ENCODE measurements at places on chromosomes 3 and 15.

DNA sequence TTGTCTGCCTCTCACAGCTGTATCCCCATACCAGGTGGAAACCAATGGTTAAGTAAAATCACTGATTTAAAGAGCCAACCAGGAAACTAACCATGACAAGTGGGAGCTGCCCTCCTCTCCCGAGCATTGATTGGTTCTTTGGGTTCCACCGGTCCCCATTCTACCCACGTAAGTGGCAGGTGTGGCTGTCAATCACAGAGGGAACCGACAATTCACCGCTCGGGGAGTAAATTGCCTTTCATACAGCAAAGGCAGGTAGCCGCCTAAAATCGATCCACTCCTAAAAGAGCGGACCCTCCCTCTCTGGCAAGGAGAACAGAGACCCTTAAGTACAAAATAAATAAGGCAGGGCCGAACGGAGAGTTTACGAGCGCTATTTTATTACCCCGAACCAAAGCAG is 1.2 kb downstream of the ERC2 start:
- peak; percentile 36 for DNase-seq

- DNase-seq: peak; percentile 96
These were observed 51.4 kb downstream of the DNAJB8 start for GRCh38 chr3:128415200-128415772.

DNA sequence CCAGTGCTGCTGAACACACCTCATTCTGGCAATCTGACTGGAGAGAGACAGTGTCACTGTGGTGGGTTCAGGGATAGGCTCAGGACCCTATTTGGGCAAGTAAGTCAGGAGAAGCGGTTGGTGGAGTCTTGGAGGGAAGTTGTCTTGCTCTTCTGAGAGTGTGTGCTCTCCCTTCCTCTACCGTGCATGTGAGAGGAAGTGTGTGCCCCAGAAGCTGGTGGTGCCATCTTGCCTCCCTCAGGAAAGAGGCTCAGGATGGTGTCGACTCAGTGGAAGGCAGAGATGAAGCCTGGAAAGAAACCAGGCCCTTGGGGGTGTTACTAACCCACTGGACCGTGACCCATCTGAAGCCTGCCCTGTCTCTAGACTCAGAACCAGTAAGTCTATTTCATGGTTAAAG is 6.8 kb upstream of the RARRES1 start:
- DNase-seq: no peak

GRCh38 chr3:184637705-184638104 is 74.2 kb downstream of the MAGEF1 start:
- DNase-seq: no peak

GRCh38 chr15:69857686-69858391 is 239.9 kb downstream of the TLE3 start:
- DNase-seq: no peak

DNA sequence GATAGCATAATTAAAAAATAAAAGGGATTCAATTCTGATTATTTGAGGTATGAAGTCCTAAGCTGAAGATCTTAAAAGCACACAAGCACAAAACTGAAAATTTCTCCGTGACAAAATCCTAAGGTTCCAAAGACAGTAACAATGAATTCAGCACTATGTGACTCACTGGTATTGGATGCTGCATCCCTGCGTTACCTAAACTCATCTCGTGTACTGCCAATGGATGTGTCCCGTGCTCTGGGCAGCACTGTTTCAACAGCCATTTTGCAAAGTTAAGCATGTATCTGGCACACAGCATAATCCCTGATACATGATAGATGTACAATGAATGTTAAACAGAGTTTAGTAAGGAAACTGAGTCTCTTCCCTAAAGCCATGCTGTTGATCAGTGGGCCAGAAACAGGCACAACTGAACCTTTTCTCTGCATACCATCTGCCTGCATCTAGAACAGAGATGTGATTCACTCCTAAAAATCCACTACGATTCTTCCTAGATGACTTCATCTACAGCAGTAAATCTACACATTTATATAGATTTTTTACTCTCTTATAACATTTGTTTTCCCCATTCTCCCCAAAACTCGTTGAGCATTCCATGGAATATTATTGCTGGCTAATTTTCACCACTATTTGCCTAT is 14.3 kb downstream of the SUCLG2 start:
- no peak for DNase-seq

GRCh38 chr3:83216919-83217594 is 1455.6 kb upstream of the GBE1 start:
- DNase-seq: no peak

GRCh38 chr15:88782465-88782864 is 20.8 kb upstream of the ACAN start:
- no peak for DNase-seq

GRCh38 chr3:128416578-128417211 is 50.0 kb downstream of the DNAJB8 start:
- DNase-seq: peak; percentile 80

DNA sequence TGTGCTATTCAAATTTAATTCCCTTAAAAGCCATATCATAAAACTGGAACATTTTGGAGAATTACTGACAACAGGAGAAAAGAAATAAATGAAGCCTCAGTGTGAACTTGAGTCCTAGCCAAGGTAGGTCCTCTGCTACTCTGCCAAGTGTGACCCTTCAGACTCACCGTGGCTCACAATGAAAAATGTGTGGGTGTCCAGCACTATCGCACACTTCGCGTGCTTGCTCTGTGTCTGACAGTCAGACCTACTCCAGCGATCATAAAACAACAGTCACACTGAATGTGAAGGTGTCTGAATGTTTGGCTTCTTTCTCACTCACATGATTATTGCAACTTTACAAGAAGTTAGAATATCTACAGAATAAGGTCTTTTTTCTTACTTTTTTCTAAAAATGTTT is 65.8 kb upstream of the TRA2B start:
- no peak for DNase-seq

GRCh38 chr15:60519218-60519617 is 40.3 kb upstream of the ICE2 start:
- DNase-seq: no peak

DNA sequence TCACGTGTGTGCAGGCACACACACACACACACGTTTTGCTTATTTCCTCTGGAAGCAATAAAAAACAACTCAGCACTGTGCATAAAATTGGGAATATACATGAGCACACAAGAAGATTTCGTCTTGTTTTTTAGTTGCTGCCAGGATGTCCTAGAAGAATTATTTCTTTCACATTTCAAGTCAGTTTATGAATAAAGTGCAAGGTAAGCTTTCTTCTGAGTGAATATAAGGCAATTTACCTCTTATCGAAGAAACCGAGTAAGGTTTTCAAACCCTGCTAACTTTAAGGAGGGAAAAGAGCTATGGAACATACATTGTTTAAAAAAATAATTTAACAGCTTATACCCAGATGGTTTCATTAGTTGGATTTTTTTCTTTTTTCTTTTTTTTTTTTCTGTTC is 855.4 kb upstream of the NR2F2 start:
- no peak for DNase-seq

GRCh38 chr15:97502038-97502437 is 458.5 kb upstream of the ARRDC4 start:
- no peak for DNase-seq

GRCh38 chr15:53197426-53197839 is 407.3 kb upstream of the ONECUT1 start:
- DNase-seq: peak; percentile 71

GRCh38 chr3:195105841-195106417 is 165.0 kb downstream of the XXYLT1 start:
- no peak for DNase-seq

GRCh38 chr3:159727506-159727905 is 261.1 kb upstream of the IL12A start:
- DNase-seq: no peak

GRCh38 chr3:160765211-160765610 is 9.2 kb downstream of the PPM1L start:
- no peak for DNase-seq

- DNase-seq: no peak
These were observed 133.9 kb downstream of the RAP2B start for GRCh38 chr3:153295901-153296300.

DNA sequence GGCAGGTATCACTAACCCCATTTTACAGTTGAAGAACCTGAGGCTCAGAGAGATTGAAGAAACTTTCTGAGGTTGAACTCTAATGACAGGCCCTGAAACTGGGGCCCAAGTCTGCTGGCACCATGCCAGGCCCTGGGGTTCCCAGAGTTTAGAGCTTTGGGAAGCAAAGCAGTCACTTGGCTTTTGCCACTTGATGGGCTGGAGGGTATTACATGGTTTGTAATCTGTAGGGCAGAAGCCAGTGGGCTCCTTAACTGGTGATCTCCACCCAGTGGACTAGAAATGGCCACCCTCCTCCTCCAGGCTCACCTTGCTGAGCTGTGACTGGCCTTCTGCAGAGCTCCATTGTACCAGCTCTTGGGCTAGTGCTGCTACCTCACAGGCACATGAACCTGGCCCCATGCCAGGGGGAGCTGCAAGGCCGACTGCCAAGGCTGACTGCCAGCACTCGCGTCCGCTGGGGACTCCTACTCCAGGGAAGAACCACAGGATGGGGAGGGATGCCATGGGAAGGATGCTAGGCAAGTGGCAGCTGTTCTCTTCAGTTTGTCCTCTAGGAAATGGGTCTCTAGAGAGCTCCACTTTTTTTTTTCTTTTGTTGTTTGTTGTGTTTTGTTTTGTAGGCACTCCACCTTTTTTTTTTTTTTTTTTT is 104.8 kb downstream of the ETFA start:
- DNase-seq: peak; percentile 18

DNA sequence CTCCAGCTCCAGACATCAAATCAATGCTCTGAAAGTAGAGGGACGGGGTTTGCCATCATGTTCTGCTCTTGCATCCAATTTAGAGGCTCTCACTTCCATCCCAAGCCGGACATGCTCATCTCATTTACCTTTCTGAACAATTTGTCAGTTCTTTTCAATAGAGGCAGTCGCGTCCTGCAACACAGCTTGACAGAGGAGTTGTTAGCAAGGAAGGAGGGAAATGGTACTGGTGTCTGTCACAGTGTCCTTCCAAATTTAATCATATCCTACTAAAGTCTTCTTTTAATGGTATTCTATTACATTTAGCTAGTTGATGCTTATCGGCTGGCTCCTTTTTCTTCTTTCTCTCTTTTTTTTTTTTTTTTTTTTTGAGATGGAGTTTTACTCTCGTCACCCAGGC is 45.6 kb downstream of the HHLA2 start:
- no peak for DNase-seq

- DNase-seq: no peak
These were observed 30.7 kb downstream of the SEMA7A start for GRCh38 chr15:74402873-74403587.

DNA sequence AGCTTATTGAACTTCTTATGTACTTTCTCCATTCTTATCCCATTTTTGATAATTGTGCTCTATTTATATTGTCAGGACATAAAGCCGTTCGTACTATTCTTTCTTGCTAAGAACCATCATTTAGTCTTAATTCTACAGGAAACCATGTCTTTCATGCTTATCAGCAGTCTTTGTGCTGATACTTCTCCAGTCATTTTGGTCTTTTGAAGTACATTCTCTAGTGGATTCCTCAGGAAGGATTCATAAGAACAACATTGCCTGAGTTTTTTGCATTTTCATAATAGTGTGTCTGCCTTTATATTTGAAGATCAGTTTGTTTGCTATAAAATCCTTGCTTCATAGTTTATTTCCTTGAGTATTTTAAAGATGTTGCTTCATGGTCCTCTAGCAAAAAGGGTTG is 126.6 kb upstream of the NEO1 start:
- DNase-seq: no peak

- peak; percentile 72 for DNase-seq
These were observed 20.3 kb upstream of the ABTB1 start for GRCh38 chr3:127652246-127652995.

DNA sequence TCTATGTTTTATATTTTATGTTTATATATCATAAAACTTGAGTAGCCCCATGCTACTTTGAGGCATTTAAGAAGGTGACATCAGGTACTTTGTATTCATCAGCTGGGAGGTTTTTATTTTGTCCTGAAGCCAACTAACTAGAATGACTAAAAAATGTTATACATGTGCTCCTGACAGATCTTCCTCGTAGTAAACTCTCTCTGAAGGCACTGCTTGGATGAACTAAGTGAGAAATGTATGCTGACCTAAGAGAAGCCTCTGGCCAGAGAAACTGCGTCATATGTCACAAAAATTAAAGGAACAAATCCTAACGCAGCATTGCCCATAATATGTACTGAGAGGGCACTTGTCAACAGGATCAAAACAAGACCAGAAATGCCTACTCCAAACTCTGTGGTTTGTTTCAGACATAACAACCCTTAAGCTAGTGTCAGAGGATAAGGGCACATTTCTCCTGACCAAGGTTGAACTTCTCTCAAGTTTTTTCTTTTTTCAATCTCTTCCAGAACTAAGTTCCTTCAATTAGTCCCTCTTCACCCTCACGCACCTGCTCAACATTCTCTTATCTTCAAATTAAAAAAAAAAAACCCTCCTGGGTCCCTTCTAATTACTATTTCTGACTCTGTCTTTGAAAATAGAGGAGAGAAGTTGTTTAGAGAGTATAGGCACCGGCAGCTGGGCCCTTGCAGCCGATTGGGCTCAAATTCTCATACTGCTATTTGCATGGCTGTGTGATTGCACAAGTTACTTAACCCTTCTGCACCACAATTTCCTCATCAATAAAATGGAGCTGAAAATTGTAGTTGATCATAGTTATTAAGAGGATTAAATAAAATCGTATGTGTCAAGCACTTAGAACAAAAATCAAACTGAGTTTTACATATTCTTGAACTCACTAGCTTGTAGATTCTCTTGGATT is 159.0 kb downstream of the FRMD5 start:
- no peak for DNase-seq

- DNase-seq: no peak
These were observed 5.2 kb downstream of the GOLIM4 start for GRCh38 chr3:168090306-168091085.

DNA sequence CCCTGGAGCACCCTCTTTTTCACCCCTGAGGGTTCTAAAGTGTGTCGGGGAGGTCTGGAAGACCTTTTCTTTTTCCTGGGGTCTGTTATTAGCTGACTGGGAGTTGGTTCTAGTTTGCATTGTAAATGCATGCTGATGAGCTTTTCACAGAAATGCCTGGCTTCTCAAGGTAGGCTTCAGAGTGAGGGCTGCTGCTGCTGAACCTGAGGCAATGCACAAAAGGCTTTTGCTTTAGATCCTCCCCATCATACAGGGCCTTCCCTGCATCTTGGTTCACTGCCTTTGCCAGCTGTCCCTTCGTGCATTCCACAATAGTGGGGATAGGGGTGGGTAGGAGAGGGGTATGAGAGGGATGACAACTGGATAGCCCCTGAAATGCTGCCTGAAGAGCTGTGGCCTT is 46.6 kb downstream of the FAH start:
- no peak for DNase-seq

DNA sequence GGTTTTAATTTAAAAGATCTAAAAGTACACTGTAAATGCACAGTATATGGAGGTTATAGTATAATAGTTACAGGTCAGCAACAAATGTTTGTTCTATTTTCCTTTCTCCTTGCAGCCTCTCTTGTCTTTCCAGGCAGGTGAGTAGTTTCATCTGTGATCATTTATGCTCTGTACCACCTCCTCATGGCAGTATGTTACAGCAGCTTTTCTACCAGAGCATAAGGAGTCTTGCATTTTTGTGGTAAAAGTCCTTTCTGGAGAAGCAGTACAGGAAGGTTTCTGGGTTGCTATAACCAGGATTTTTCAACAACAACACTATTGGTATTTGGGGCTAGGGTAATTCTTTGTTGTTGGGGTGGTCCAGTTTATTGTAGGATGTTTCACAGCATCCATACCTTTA is 59.5 kb downstream of the ZNF609 start:
- DNase-seq: no peak

Data from erythroblast (primary cell).